M059J (cell line): ENCODE measurements at places on chromosomes 16 and 17.

DNA sequence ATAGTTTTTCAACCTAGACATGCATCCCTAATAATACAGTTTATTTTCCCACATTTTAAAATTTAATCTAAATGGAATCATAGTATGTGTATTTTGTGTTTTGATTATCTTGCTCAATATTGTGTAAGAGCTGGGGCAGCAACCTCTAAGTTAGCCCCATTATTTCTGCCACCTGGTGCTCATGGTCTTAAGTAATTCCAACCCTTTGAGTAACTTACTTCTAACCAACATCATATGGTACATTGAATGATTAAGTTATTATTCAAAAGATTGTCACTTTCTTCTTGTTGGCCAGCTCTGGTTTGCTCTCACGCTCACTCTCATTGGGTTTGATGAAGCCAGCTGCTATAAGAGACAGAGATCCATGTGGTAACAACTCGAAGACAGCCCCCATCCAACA, 3.9 kb upstream of the KRTAP4-3 start:
- no peak for DNase-seq

- DNase-seq, result no peak
Observed at GRCh38 chr16:23836404-23837311, 875 bp downstream of the PRKCB start.

GRCh38 chr17:40622509-40622928, 25.1 kb downstream of the SMARCE1 start:
- DNase-seq, result no peak

DNA sequence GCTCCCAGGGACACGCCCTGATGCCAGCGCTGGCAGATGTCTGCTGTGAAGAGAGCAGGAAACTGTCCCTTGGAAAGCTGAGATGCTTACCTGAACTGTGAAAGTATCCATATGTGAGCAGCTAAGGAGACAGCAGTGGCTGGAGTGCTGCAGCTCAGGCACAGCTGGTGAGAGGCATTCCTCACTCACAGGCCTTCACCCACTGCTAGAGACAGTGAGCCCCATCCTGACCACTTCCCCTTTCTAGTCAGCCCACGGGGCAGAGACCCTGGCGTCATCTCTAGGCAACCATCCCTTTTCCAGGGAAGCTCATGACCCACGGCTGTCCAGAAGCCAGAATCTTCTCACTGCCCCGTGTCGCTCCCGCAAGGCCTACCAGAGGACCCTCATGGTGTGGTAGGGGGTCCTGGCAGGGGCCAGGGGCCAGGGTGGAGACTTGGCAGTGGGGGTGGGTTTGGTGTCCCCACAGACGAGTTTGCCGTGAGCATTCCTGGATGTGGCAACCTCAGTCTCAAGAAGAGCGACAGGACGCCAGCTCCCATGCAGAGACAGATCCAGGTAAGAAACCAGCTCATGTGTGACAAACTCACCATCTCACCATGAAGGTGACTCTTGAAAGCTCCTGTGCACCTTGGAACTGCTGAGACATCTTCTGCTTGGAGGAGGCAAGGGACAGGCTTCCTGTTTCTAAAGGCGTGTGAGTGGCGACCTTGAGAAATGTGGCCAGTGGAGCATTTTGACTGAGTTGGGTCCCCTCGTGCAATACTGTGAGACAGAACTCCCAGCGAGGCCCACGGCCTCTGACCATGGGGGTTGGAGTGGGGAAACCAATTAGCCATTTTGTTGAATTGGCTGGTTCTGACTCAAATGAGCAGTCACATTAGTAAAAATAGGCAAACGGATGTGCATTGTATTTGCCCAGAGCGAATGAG, at the start of gene SCIMP:
Gene SCIMP (minus strand): TSS at position 216 of the 932 bp plus-strand sequence. CDS start 105 bp downstream, at position 111.
- no peak for DNase-seq

- DNase-seq, result no peak
Observed at GRCh38 chr17:69725146-69725545, 310.6 kb downstream of the MAP2K6 start.

- DNase-seq, result peak; percentile 95
Observed at GRCh38 chr16:12833926-12834325, 30.2 kb upstream of the CPPED1 start.

GRCh38 chr17:35898283-35899070, 18.3 kb upstream of the CCL5 start:
- peak; percentile 83 for DNase-seq

DNA sequence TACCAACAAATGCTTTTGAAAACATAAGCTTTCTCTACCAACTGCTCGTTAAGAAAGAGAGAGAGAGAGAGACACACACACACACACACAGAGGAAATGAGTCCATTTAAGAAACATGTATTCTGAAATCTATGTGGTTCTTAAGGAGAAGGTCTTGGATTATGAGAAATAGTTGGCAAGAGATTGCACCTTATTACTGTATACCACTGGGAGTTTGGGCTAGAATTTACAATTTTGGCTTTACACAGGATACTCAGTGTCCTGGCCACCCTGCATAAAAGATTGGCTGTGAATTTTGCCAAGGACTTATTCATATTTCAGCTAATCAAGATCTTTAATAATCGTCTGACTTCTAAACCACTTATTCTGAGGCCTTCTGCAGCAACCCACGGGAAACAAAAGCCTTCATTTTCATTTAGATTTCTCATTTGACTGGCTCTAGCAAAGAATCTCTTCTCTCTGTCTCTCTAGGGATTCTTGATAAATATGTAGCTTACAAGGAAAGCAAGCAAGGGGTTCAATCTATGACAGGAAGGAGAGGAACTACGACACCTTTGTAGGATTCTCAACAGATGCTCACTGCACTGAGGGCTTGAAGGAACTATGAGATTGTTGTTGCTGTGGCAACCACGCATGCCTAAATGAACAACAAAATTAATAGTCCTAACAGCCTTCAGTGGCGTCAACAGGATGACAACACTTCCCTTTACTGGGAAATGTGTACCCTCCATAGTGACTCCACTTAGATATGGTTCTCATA, 75.3 kb upstream of the GNAO1 start:
- DNase-seq, result peak; percentile 16

- DNase-seq, result no peak
Observed at GRCh38 chr16:50369133-50369804, 481 bp upstream of the BRD7 start.

- no peak for DNase-seq
Observed at GRCh38 chr17:4901648-4902344, 1.1 kb downstream of the CHRNE start.

DNA sequence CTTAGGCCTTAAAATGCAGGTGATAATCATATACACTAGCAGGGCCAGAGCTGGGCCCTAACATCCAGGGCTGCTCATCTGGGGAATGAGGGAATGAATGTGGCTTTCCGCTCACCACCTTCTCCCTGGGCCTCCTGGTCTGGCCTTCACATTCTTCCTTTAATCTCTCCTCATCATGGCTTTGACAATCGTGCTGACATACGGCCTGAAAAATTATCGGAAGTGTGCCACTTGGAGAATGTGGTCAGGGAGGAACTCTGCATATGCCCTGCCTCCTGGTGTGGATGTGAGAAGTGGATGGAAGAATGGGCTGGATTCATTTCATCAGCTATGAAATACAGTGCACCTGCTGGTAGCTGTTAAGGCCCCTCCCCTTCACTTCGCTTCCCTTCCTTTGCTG, 2.4 kb downstream of the WSCD1 start:
- no peak for DNase-seq

GRCh38 chr17:9895923-9896322, 9.1 kb downstream of the RCVRN start:
- no peak for DNase-seq

- DNase-seq, result no peak
Observed at GRCh38 chr17:39597372-39598046, 10.2 kb downstream of the NEUROD2 start.

GRCh38 chr16:66918803-66919568, at the start of gene CDH16:
CDH16 (minus strand) TSS chr16:66918885; CDS start chr16:66918065, 820 bp downstream.
- no peak for DNase-seq

DNA sequence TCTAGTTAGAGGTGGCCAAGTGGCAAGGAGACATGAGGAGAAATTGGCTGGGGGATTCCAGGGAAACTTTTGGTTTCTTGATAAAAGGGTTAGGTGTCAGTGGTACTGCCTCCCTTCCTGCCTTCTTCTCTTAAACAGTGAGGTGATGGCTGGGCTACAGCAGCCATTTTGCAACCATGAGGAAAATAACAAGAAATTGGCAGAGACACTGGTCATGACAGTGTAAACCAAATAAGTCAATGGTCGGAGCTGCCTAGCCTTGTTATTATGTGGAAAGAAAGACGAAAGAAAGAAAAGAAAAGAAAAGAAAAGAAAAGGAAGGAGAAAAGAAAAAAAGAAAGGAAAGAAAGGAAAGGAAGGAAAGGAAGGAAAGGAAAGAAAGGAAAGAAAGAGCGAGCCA, 63.9 kb downstream of the CPPED1 start:
- no peak for DNase-seq

GRCh38 chr17:80125656-80126448, 21.1 kb downstream of the EIF4A3 start:
- peak; percentile 27 for DNase-seq

DNA sequence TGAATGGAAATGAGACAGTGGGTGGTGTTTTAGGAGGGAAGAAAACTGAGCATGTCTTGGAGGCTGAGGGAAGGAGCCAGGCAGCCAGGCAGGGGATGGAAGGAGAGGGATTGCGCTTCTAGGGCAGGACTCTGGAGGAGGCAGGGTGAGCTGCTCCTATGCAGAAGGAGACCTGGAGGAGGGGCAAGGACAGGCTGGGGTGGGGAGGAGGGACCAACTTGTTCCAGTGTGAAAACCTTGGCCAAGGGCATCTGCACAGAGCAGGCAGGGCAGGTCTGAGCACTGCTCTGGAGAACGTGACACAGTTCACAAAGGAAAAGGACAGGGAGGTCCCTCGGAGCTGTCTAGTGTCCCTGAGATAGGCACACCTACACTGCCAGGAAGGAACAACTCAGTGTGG, 5.5 kb downstream of the GALK1 start:
- DNase-seq, result no peak

DNA sequence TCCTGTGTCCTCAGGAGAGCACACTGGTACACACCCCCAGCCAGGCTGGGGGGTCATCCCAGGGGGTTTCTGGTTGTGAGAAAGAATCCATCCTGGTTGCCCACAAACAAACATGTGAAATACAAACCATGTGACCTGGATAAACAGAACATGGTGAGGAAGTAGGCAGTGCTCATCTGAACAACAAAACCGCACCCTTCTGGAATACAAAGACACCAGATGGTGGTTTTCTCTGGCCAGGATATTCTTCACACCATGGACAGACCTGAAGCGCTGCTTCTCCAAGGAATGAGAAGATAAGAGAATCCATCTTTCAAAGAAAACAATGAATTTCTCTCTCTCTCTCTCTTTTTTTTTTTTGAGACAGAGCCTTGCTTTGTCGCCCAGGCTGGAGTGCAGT, 302.3 kb downstream of the SLC39A11 start:
- DNase-seq, result no peak

GRCh38 chr17:71790791-71791190, 330.0 kb upstream of the SOX9 start:
- DNase-seq, result peak; percentile 45

DNA sequence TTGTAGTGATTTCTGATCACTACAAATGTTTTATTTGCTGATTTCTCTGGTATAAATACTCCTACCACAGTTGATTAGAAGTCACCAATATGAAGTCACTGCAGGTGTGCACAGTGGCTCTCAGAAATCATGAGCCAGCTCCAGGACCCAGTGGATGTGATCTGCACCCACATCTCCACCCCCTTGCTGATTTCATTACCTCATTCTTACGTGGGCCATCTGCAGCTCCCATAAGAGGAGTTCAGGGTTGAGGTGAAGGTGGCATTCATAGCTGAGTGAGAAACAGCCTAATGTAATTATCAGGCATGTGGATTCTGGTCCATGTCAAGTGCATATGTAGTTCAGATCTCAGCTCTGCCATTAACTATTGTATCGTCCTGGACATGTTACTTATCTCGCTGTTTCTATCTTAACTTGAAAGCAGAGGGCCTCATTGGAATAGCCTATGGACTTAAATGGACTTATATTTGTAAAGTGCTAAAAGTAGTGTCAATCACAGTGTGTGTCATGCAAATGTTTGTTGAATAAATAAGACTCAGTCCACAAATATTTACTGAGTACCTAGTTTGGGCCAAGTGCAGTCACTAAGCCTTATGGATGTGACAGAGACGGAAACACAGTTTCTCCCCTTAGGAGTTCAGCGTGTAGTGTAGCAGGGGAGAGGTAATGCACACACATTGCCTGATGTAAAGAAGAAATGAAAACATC, 40.7 kb upstream of the ZKSCAN2 start:
- DNase-seq, result no peak

DNA sequence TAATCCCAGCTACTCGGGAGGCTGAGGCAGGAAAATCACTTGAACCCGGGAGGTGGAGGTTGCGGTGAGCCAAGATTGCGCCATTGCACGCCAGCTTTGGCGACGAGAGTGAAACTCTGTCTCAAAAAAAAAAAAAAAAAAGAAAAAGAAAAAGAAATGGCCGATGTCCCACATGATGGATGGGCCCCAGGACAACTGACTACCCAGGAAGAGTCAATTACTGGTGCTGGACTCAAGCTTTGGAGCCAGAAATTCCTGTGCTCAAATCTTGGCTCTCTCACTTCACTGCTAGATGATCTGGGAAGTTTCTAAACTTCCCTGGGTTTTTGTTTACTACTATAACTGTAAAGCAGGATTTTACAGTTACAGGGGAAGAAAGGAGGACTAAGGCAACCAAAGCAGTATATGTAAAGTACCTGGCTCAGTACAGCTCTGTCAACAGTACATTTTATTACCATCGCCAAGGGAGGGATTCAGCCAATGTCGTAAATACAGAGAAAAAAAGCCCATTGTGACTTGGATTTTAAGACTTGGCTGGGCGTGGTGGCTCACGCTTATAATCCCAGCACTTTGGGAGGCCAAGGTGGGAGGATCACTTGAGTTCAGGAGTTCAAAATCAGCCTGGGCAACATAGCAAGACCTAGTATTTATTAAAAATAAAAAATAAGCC, 11.9 kb downstream of the C16orf86 start:
- no peak for DNase-seq

GRCh38 chr16:68943961-68944360, 100.6 kb downstream of the TANGO6 start:
- no peak for DNase-seq

DNA sequence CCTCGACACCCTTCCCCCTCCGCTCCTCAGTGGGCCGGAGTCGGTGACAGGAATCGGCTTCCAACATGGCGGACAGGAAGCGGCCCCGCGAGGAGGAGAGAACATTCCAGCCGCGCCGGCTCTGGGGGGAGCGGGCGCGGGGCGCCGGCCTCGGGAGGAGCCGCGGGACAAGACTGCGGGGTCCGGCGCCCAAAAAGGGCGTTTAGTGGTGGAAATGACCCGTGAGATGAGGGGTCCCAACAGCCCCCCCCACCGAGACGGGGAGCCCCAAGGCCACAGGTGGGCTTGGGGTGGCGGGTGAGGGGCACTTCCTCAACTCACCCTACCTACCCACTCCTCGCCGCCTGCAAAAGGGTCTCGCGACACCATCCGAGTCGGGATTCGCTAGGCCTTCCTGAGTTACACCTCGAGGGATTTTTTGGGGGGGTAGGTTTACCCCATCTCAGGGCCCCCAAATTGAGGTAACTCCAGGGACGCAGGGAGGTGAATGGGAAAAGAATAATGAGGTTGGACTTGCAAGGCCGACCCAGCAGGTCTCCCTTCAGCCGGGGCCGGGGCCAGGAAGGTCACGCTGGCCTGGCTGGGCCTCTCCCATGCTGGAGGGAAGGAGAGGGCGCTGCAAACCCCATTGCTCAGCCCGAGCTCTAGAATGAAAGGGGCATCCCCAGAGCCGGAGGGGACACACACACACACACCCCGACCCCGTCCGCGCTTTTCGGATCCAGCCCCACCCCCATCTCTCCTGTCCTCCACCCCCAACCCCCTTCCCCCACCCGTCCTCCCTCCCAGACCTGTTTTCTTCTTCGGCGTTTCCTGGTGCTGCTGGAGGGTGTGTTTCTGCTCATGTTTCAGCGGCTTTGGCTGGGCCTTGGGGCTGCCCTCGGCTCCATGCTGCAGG, 707 bp downstream of the NUFIP2 start:
- peak; percentile 63 for DNase-seq
